HCEC 1CT (cell line): ENCODE measurements at places on chromosomes 5 and 9.
A peak's percentile ranks its signal among the peaks of the same experiment; 100 is the strongest.

DNA sequence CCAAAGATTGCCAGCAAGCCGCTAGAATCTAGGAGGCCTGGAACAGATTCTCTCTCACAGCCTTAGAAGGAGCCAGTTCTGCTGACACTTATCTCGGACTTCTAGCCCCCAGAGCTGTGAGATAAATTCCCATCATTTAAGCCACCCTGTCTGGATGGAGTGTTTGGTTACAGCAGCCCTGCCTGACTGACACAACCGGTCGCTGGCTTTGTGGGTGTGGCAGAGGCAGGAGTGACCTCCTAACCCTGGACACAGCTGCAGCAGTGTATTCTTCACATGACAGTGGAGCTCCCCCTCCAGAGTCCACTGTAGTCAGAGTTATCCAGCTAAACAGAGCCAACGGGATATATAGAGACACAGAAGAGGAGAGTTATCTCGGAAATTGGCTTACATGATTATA lies 21.2 kb upstream of the IL17B start:
- no peak for DNase-seq

DNA sequence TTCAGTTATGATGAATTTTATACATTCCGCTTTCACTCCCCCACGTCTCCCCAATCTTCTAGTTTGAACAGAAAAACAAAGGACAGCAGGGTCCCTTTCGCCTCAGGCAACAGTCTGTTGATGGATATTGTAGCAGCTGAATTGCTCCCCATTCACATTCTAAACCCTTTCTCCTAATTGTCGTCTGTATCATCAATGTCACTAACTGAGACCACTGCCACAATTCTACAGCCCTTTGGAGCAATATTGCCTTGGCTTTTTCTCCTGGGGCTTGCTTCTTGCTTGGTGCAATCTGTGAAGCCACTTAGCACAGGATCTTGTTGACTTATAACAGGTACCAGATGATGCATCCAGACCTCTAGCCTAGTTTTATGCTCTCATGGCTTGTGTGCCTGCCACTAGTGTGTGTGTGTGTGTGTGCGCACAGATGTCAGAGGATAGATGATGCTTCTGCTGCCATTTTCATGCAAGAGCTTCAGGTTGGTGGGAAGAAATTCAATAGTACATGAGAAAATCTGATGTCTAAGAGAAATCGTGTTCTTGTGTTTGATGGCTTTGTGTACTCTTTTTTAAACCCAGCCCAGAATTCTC lies 195.2 kb upstream of the ISL1 start:
- no peak for DNase-seq

DNA sequence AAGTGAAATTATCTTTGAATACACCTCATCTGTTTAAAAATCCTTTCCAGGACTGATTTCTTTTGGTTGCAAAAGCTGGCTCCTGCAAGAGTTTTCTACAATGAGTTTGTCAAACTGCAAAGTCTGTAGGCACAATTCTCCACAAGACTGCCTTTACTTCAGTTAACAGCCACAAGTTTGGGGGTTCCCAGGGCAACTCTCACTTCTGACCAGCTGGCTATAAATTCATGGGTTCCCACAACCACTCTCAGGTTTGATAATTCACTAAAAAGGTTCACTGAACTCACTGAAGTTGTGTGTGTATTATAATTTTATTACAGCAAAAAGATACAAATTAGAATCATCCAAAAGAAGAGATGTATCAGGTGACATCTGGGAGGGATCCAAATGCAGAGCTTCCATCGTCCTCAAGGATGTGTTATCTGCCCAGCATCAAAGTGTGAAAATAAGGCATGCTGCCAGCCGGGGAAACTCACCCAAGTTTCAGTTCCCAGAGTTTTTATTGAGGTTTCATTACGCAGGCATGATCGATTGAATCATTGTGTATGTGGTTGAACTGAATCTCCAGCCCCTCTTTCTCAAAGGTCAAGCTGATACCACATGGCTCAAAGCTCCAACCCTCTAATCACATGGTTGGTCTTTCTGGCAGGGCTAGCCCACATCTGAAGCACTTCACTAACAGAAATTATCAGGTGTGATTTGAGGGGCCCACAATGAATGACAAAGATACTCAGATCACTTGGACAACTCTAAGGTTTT lies 19.0 kb upstream of the PSIP1 start:
- no peak for DNase-seq

- no peak for DNase-seq
Observed at GRCh38 chr5:67190410-67190809, 6.2 kb downstream of the CD180 start.

DNA sequence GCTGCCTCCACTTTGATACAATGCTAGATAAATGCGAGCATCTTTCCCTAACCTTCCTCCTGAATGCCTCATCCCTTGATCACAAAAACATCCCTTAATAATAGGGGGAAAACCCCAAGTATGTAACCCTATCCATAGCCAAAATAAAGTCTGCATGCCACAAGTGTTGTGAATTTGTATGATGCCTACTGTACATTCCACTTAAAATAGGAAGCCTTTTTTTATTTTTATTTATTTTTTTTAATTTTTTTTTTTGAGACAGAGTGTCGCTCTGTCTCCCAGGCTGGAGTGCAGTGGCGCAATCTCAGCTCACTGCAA lies 207.0 kb downstream of the AOPEP start:
- DNase-seq, result no peak

- DNase-seq, result peak; percentile 40
Observed at GRCh38 chr5:142537938-142538337, 148.0 kb downstream of the FGF1 start.

DNA sequence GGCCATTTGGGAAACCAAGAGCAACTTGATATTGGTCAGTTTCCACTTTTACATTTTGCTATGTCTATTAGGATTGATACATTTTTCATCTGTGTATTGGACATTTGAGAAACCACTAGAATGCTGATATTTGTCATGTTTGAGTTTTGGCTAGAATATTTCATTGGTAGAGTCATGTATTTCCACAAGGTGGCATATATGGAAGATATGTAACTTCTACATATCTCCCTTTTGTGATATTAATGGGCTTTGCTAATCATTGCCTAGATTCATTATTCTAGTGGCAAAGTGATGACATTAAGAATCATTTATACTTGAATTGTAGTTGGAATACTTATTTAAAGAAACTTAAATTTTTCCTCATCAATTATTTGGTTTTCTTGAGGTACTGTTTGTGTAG lies 692.9 kb upstream of the EDIL3 start:
- no peak for DNase-seq

DNA sequence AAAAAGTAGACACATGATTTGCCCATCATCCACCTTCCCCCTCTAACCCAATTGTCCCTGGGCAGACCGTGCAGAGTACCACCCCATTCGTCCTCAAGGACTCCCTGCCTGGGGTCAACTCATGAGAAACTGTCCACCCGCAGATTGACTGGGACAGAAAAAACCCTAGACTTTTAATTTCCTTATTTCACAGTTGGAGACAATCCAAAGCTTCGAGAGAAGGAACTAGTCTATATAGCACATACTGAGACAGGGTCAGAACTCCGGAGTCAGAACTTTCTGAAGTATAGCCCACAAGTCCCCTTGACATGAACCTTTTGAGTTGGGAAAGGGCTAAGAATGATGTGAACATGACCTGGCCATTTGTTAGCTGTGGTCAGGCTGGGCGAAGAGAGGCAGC lies 7.5 kb upstream of the GPX3 start:
- DNase-seq, result no peak

GRCh38 chr9:93589688-93590087 lies 13.3 kb downstream of the PHF2 start:
- DNase-seq, result no peak

- DNase-seq, result no peak
Observed at GRCh38 chr9:71302776-71303175, 181.4 kb upstream of the TRPM3 start.

DNA sequence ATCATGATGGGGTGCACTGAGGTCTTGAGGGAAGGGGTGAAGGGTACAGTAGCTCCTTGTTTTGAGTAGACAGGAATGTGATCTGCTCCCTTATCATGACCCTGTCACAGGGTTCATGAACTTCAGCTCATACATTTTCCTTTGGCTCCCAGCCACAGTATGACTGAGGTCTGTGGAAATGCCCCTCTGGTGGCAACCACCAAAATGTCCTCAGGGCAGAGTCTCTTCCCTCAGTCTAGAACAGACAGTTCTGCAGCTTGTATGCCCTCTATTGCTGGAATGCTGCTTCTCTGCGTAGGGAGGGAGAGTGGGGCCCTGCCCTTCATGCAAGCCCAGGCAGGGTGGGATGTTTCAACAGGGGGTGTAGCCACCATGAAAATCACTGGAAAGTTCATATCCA lies 53.8 kb upstream of the SNCAIP start:
- DNase-seq, result no peak

DNA sequence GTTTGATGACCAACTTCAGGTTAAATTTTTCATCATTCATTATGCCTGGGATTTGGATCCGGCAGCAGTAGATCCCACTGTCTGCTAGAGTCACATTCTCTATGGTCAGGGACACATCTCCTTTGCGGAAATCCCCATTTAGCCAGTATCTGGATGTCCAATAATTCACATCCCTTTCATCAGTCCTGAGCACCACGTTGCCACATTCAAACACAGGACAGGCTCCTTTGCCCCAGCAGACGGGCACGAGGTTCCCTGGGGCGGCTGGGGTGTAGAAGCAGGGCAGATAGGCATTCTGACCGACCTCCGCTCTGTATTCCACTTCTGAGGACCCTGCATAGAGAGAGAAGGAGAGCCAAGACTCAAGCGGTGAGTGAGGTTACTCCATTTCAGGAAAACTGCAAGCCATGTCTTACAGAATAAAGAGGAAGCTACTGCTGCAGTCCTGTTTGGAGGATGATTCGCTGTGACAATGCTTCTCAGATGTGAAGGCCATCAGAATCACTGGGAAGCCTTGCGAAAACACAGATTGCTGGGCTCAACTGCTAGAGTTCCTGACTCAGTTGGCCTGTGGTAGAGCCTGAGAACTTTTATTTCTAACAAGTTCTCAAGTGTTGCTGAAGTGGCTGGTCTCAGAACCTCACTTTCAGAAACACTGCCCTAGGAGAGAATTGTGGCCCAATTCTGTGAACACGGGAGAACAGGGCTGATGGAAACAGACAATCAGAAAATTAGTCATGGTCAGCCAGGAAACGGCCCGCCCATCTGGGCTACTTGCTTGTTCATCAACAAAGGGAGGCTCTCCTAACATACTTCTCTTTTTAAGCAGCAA lies 2.0 kb downstream of the HAVCR2 start:
- no peak for DNase-seq

DNA sequence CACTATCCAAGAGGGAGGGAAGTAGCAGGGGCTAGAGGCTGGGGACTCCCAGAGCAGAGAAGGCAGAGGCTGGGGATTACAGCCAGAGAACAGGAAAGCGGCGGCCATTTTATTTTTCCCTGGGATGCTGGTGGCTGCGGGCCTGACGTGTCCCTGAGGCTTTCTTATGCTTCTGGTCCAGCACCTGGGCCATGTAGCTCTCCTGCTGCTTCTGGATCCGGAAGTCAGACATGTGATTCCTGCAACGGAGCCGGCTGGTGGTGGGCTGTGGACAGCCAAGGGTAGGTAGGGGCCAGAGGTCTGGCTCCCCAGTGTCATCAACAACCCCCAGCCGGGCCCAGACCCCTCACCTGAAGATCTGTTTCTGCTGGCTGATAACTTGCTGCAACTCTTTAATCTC lies 1.8 kb upstream of the PROB1 start:
- no peak for DNase-seq

DNA sequence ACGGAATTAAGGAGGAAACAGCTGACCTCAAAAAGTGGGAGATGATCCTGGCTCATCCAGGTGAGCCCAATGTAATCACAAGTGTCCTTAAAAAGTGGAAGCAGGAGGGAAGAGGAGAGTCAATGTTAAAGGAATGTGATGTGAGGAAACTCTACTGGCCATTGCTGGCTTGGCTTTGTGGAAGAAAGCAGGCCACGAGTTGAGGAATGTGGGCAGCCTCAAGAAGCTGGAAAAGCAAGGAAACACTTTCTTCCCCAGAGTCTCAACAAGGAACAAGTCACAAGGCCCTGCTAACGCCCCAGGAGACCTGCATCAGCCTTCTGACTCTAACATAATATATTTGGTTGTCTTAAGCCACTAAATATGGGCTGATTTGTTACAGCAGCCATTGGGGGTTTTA lies 252.8 kb downstream of the PSAT1 start:
- DNase-seq, result no peak

DNA sequence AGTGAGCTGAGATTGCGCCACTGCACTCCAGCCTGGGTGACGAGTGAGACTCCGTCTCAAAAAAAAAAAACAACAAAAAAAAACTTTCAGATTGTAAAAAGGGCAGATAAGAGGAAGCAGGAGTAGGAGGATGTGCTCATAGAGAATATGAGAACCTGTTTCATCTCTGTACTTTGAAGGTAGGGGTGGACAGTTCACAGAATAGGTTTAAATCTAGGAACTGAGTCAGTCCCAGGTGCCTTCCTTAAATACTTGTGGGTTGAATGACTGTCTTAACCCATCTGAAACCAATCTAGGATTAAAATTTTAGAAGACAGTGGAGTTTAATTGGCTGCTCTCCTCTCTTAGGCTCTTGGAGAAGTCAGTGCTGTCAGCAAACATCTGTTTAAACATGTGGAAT lies 12.4 kb downstream of the POLK start:
- no peak for DNase-seq

- DNase-seq, result no peak
Observed at GRCh38 chr5:173014671-173015070, 31.1 kb downstream of the ATP6V0E1 start.

- peak; percentile 17 for DNase-seq
Observed at GRCh38 chr9:129938291-129938979, 103.2 kb downstream of the USP20 start.

GRCh38 chr5:122673343-122673742 lies 101.5 kb upstream of the SNX2 start:
- no peak for DNase-seq

DNA sequence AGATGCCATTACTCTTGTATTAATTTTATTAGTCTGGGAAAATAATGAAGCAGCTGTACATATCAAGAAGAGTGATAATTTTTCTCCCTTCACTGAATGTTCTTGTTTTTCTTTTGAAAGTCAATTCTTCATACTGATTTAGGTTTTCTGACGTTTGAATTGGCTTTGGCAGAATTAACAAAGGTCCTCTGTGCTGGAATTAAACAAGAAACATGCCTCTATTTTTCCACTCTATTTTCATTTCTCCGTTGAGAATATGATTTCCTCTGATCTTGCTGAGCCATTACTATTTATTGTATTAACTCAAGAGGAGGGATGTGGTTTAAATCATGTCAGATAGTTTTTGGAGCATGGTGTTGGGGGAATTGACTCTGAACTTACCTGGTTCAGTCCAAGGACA lies 42.3 kb downstream of the ANKDD1B start:
- no peak for DNase-seq

DNA sequence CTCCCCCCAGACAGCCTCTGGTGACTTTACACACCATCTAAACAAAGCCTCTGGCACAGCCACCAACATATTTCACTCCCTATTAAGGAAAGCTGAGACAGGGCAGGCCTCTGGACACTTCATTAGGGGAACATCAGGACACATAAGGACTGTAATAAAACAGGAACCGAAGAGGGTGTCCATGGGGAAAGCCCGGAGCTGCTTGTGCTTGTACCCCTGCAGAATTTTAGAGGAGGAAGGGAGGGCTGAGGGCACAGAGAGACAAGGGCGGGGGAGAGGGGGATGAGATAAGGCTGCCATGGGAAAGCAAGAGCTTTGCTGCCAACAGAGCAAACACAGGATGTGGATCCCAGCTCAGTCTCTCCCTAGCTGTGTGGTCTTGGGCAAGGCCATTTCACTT lies 138.4 kb downstream of the ASTN2 start:
- no peak for DNase-seq
